ENCODE measurements at places on chromosomes 2 and 18. TPM values are rescaled to one million over a fixed set of nuclear protein-coding genes. Genes with fewer than 3 reads are reported as not detected.

DNA sequence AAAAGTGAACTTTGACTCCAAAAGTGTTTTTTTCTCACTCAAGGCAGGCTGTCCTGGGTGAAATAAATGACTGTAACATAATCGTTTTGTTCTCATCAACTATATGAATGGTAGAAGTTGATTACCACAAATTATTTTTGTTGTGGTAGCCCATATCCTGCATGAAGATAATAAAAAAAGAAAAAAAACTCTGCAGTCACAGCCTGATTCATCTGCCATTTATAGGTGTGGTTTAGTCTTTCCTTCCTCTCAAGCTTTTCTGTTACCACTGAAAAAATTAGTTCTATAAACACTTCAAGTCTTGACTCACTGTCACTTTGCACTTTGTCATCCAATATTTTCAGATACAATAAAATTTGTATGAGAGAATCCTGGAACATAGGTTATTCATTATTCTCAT is 522.0 kb downstream of the PLCL1 start:
- DNase-seq = no peak

DNA sequence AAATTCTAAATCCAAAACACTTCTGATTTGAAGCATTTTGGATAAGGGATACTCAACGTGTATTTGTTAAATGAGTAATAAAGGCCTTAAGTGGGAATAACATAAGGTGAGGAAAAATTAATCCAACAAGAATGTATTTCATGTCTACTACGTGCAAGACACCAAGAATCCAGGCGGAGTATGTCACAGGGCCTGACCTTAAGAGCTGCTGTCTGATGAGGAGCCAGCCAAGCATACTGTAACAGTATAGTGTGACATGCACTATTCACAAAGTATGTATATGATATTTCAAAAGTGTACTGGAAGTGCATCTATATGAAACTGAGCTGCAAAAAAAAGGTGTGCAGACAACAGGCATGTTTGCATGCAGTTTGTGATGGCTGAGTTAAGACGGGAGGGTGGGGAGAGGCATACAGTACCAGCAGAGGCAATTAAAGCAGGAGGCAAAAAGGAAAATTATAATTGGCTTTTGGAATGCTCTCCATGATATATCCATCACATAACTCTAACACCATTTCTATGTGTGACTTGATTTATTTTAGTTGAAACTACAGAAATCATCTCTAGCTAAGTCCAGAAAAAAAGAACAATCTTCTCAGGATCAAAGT is 18.2 kb downstream of the IWS1 start:
- DNase-seq = no peak

DNA sequence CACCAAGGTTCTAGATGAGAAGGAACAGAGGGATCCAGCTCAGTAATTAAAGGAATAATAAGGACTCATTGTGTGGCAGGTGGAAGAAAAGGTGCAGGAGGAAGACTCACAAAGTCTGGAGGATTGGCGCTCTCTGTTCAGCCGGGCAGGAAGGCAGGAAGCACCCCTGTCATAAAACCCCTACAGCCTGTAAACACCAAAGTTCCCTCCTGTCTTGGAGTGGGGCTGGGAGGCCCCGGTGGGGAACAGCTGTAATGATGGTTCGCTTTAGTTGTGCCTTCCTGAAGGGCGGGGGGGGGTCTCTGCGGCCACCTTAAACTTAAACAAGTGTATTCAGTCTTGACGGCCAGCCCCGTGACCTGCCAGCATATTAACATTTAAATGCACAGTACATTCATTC is 84.3 kb downstream of the GBX2 start:
- DNase-seq = no peak

The MAPRE3 gene
- total RNA-seq = 1.6 TPM
